ENCODE measurements at places on chromosomes 11 and 22. TPM values are rescaled to one million over a fixed set of nuclear protein-coding genes. Genes with fewer than 3 reads are reported as not detected.

The BBOX1 gene
- total RNA-seq, result not detected

The KLHDC7B gene
- total RNA-seq, result not detected

The C11orf65 gene
- 0.14 TPM for total RNA-seq

The ABCG4 gene
- total RNA-seq, result 0.13 TPM

The LRRC32 gene
- total RNA-seq, result 36.3 TPM

The LARGE2 gene
- total RNA-seq, result not detected

The KRTAP5-2 gene
- total RNA-seq, result not detected

The MS4A7 gene
- total RNA-seq, result not detected

The MRGPRX3 gene
- not detected for total RNA-seq

The MAPK8IP1 gene
- total RNA-seq, result 3.5 TPM

The ACTN3 gene
- not detected for total RNA-seq

The MMP7 gene
- 0.57 TPM for total RNA-seq

The PDGFD gene
- 12.2 TPM for total RNA-seq

The GSTT2B gene
- total RNA-seq, result 11.4 TPM

The KCNA4 gene
- not detected for total RNA-seq

The OPCML gene
- not detected for total RNA-seq

The TRPC6 gene
- total RNA-seq, result not detected

The KRTAP5-1 gene
- total RNA-seq, result not detected

The SLC22A9 gene
- not detected for total RNA-seq

The KRTAP5-9 gene
- total RNA-seq, result not detected

The OR8D1 gene
- not detected for total RNA-seq

The SLC22A25 gene
- not detected for total RNA-seq

The EEF1G gene
- 1,113 TPM for total RNA-seq

The ALDH3B2 gene
- not detected for total RNA-seq

The RAB3IL1 gene
- total RNA-seq, result 1.0 TPM

The DDX25 gene
- not detected for total RNA-seq

The FGF19 gene
- total RNA-seq, result not detected

The PVALB gene
- not detected for total RNA-seq

The DLG2 gene
- total RNA-seq, result 1.1 TPM

The FAM83F gene
- not detected for total RNA-seq

The BLID gene
- total RNA-seq, result 15.5 TPM

The IGLL1 gene
- total RNA-seq, result not detected

The PPP2R5B gene
- total RNA-seq, result 10.1 TPM

The ANKK1 gene
- total RNA-seq, result 0.07 TPM

The RFPL2 gene
- total RNA-seq, result not detected

The RIMBP3C gene
- total RNA-seq, result not detected

The P2RY2 gene
- 4.8 TPM for total RNA-seq

The GVQW3 gene
- 2.8 TPM for total RNA-seq

The IGSF22 gene
- total RNA-seq, result not detected

The HEPN1 gene
- not detected for total RNA-seq

The CREB3L1 gene
- total RNA-seq, result 2.4 TPM

The OR8K1 gene
- total RNA-seq, result not detected

The KRTAP5-10 gene
- not detected for total RNA-seq

The SEC14L6 gene
- total RNA-seq, result 0.29 TPM

The MN1 gene
- total RNA-seq, result 0.65 TPM

The PCF11 gene
- total RNA-seq, result 58.8 TPM

The RASL10A gene
- total RNA-seq, result 0.80 TPM
